ENCODE measurements at places on chromosomes 4 and X.

DNA sequence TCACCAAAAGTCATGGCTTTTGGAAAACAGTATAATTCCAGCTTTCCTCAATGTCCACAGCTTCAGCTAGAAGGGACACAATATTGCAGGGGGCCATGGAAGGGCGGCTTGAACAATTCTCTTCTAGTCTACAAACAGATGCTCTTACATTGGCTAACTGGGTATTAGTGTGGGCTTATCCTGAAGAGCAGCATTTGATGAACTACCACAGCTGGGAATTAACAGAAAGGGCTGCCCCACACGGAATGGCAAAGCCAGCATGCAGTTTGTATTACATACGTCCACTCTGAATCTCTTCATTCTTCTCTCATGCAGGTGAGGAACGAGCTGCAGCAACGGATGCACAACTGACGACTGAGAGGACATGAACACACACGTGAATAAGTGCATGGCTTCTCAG is 13.0 kb upstream of the PDCL2 start:
- no peak for DNase-seq

DNA sequence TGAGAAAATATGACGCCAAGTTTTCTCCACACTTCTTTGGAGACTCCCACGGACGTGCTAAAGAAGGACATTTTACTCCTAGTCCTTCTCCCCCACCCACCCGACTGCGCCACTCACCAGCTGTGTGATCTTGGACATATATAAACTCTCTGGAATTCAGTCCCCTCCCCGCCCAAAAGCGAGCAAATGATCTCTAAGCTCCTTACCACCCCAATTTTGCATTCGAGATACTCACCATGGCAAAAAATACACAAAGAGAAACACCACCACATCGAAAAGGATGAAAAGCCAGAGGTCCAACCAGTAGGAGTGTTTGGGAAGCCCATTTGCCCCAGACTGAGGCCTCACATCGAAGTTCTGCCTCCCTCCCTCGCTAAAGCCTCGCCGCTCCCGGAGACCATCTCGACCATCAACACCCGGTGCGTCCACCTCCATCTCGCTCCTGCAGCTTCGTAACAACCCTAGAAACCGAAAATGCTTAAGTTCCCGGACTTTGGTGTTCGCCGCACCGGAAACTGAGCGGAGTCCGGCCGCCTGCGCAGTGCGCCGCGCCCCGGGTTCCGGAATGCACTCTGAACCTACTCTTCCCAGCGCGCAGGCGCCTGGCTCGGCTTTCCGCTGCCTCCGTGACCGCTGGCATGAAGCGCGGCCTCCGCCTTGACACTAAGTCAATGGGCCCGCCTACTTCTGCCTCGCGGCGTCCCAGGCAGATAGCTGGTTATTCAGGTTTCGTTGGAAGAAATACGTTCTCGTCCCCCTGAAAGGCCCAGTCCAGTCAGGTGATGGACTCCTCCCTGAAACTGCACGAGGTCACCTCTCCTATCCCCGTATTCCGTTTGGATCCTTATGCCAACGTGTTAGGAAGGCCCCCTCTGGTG is 21.6 kb downstream of the FABP2 start:
- DNase-seq, result peak; percentile 94

DNA sequence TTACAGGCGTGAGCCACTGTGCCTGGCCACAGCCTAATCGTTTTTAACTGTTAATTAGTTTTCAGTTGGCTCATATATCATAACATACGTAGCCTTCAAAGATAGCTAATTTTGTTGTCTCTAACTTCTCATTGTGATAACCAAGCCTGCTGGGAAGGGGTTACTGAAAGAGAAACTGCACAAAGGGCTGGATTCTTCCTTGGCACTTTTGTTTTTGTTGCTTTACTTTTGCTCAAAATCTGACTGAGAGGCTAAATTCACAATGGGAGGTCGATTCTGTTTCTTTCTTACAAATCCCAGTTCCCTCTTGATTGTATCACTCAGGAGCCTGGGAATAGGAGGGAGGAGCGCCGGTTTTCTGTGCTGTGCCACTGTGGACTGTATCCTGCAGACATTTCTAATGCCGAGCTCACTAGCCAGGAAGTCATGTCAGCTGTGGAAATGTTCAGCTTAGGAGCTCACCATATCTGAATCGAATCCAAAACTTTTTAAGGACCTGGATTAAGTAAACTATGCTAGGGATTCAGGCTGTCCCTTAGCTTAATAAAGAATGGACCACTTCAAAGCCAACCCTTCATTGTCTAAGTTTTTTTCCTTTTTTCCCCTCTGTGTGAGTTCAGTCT is 120.5 kb upstream of the FAT1 start:
- DNase-seq, result no peak

DNA sequence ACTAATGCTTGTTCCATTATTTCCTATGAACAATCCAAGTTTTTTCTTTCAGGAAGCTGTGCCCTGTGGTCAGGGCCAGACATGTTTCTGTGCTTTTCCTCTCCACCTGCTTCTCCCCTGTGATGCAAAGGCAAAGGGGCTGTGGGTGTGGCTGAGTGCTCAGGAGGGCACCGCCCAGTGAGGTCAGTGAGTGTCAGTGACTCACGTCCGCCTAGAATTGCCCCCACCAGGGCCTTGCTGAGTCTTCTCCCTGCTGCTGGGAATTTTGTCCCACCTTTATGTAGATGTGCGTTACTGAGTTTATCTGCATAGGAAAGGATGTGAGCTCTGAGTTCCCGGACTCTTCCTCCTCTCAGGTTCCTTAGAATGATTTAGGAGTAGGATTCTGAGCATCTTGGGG is 283.2 kb downstream of the DCHS2 start:
- DNase-seq, result no peak

DNA sequence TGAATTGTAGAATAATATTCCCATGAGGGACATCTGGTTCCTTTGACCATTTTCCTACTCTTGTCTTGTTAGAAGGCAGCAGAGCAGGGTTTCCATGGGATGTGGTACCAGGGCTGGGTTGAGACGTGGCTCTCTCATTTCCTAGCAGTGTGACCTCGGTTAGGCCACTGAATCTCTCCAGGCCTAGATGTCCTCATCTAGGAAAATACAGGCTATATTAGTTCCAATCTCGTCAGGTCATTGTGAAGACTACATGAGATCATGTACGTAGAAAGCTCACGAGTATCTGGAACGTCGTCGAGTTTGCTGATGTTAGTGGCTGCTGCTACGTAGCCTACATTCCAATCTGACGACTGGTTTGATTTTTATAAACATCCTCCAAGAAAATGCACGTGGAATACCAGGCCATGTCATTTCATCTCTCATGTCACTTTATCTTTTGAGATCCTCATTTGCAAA is 278.2 kb upstream of the GATB start:
- no peak for DNase-seq

DNA sequence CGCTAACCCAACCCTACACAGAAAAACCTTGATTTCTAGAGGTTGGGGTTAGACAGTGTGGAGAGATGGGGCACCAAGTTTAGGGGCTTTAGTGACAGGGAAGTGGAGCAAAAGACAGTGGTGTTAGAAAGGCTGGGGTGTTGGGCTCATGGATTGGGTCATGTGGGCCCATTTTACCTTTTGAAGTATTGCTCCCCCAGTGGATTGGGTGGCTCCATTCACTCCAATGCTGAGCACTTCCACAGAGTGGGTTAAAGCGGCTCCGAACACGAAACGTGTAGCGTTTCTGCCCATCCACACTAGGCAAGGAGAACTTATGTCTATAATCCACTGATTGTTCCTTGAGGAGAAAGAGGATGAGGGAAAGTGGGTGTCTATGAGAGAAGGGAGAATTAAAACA is 2.3 kb downstream of the IL2RG start:
- DNase-seq, result no peak

DNA sequence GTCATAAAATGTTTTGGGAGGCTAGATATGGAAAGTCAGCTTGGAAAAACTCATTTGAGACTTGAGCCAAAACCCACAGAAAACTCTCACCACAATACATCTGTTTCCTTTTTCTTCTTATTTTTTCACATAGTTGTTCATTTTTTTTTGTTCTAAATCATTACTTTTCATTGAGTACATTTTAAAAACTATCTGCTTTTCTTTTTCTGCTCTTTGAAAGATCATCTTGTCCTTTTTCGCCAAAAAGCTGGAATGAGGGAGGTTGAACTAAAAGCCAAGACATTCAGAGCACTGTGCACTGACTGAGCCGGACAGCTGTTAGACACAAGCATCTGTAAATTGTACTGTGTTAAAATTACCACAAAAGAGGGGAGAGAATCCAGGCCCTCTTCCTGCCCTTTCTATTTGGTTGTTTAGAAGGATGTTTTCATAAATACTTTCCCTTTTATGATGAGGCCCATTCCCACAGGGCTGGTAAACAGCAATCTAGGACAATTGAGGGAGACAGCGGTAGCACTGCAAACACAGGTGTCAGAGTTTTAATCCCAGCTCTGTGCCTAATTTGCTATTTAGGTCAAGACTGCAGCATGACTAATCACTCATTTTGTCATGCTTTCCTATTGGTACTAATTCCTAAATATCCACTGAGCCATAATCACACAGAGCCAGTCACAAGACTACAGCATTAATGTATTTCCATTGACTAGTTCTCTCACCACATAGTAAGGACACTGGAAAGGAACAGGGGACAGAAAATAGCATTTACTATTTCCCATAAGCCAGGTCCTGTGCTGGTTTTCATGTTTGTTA is 7.3 kb upstream of the RNF150 start:
- DNase-seq, result no peak

DNA sequence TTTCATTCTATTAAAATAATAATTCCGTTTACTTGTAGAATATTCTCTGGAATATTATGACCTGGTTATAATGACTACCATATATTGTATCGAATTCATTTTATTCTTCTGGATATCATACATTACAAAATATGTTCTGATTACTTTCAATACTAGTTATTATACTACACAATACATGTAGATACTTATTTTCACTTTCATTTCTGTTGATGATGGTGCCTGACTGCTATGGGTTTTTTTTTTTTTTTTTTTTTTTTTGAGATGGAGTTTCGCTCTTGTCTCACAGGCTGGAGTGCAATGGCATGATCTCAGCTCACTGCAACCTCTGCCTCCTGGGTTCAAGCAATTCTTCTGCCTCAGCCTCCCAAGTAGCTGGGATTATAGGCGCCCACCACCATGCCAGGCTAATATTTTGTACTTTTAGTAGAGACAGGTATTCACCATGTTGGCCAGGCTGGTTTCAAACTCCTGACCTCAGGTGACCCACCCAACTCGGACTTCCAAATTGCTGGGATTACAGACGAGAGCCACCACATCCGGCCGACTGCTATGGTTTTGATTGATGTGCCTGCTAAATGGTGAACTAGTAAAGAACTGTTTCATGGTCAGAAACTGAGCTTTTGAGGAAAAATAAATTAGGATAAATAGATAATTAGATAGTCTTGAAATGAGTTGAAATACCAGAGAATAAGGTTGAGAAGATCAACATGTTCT is 39.5 kb downstream of the PCDH10 start:
- no peak for DNase-seq

- no peak for DNase-seq
Measured at GRCh38 chrX:129093706-129094105, 429.6 kb downstream of the SMARCA1 start.

GRCh38 chr4:159552979-159553768 is 450.3 kb downstream of the RAPGEF2 start:
- no peak for DNase-seq

DNA sequence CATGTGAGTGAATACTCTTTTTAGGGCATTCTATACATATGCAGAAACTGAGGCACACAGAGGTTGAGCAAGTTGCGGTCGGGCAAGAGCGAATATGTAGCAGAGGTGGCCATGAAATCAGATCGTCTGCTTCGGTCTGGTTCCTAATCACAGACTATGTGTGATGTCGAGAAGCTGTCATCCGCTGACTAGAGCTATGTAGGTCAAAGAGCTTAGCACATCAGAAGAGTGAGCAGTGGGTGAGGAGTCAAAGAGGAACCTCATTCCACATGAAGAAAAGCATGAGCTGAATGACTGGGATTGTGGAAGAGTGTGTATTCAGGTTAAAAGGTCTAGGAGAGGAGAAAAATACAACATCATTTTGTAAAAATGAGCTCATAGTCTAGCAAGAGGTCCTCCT is 19.0 kb downstream of the GAB3 start:
- DNase-seq, result no peak

GRCh38 chrX:125093852-125094251 is 225.8 kb upstream of the TEX13C start:
- DNase-seq, result no peak

GRCh38 chr4:86975927-86976326 is 41.1 kb downstream of the AFF1 start:
- no peak for DNase-seq

GRCh38 chrX:33307911-33308354 is 96.6 kb upstream of the DMD start:
- no peak for DNase-seq

DNA sequence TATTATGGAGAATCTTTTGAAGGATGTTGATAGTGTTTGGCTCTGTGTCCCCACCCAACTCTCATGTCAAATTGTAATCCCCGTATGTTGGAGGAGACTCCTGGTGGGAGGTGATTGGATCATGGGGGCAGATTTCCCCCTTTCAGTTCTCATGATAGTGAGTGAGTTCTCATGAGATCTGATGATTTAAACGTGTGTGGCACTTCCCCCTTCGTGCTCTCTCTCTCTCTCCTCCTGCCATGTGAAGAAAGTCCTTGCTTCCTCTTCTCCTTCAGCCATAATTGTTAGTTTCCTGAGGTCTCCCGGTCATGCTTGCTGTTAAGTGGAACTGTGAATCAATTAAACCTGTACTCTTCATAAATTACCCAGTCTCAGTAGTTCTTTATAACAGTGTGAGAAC is 166.1 kb upstream of the NUDT6 start:
- no peak for DNase-seq

DNA sequence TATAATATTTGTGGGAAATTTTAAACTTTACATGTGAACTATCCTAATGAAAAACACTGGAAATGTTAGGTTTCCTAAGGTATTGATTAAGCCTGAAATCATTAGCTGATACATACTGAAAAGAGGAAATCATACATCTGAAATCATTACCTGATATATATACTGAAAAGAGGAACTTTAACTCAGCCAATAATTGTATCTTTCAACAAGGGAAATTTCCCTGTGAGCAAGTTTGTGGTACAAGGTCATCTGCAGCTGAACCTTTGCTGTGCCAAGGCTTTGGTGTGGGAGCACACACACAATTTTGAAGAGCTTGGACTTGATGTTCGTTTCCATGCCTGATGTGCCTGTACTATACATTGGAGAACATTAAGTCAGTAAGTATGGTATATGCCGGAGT is 131.9 kb upstream of the USP9X start:
- DNase-seq, result no peak

DNA sequence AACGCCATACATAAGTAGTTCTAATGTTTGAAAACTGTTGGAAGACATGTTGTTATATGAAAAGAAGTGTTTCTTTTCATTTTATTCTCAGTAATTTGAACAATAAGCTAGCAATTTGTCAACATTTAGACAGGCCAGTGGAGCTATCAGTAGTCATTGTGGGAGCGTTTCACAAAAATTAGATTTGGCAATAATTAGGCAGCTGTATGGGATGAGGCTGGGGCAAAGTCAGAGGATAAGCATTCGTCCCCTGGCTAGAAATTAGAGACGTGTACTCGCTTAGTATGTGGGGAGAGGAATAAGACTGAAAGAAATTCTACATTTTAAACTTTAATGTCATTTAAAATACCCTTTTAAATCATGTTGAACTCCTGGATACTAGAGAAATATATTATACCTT is 70.6 kb downstream of the TMEM144 start:
- DNase-seq, result no peak

GRCh38 chrX:71214604-71215337 is 8.3 kb upstream of the GJB1 start:
- no peak for DNase-seq

- no peak for DNase-seq
Measured at GRCh38 chr4:39526765-39527295, 409 bp downstream of the UGDH start.

Measured in hematopoietic multipotent progenitor cell treated with erythropoietin and hydrocortisone succinate and interleukin-3 and kit ligand, for 8 days (in vitro differentiated cells).